ENCODE measurements at places on chromosomes 6 and 20.

DNA sequence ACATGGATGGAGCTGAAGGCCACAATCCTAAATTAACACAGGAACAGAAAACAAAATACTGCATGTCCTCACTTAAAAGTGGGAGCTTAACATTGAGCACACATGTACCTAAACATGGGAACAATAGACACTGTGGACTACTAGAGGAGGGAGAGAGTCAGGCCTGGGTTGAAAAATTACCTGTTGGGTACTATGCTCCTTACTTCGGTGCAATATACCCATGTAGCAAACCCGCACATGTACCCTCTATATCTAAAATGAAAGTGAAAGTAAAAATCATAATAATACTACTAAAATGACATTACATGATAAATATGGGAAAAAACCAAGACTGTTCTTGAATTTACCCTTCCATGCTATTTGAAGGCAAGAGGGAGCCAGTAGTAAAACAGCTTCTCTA, 1273.8 kb upstream of the ADGRB3 start:
- DNase-seq = peak; percentile 17

GRCh38 chr6:125742024-125742423, 7.4 kb upstream of the HEY2 start:
- DNase-seq = no peak

DNA sequence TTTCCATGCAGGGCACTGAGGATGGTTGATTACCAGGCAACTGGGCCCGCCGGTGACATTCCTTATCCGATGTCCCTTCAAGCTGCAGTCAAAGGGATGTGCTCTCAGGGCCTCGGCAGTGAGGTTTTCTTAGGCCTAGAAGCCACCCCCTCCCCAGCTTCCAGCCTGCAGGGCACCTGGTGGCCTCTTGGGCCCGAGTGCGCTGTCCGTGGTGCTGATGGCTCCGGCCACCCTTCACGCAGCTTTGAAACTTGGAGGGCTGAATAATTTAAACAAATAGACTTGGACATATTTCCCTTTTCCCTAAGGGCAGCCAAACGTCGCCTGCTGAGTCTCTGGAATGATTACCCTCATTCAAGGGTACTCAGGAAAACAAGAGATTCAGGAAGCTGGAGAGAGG, 8.9 kb upstream of the MLN start:
- DNase-seq = no peak

DNA sequence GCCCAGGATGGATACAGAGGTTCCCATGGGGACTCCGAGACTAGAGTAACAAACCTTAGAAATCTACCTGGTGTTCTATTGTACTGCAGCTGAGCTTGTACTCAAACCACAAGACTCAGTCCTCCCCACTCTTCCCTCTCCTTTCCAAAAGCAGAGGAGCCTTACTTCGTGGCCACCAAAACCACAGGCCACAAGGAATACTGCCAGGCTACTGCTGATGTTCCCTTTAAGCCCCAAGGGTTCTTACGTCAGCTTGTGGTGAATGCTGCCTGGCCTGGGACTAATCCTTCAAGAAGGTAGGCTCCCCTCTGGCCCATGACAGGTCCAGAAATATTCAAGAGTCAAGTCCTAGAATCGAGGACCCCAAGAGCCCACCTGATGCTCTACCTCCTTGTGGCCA, 10.5 kb upstream of the DEFB128 start:
- no peak for DNase-seq

GRCh38 chr6:46129629-46130511, at the start of gene ENPP4:
Gene ENPP4 (plus strand): TSS chr6:46129989. CDS start chr6:46139584, 9,595 bp downstream.
- DNase-seq = peak; percentile 92

- DNase-seq = no peak
Measured at GRCh38 chr6:37171201-37171969, 1.4 kb downstream of the PIM1 start.

- no peak for DNase-seq
Measured at GRCh38 chr6:55379471-55379870, 52.2 kb downstream of the GFRAL start.

DNA sequence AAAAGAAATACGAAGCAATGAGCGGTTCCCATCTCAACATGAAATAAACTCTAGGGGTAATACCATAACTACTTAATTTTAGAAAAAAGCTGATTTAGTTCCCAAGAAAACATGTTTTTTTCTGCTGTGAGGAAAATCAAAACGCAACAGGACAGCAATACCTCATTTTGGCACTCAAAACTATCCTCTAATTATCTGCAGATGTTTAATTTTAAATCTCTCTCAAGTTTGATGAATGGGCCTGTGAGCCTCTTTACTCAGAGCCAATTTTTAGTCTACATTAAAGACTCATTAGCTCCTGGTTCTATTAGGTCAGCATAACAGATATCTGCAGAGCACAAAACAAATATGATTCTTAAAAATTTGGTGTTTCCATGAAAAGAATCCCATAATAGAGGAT, 28.1 kb downstream of the RNF24 start:
- no peak for DNase-seq

DNA sequence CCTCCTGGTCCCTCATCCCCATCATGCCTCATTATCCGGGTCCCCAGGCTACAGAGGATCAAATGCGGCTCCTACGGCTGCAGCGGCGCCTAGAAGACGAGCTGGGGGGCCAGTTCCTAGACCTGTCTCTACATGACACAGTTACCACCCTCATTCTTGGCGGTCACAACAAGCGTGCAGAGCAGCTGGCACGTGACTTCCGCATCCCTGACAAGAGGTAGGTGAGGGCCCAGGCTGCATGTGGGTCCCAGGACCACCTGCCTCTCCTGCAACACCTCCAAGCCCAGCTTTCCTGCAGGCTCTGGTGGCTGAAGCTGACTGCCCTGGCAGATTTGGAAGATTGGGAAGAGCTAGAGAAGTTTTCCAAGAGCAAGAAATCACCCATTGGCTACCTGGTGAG, 8.2 kb upstream of the PTPRA start:
- DNase-seq = no peak

- no peak for DNase-seq
Measured at GRCh38 chr6:122423734-122424133, 24.3 kb downstream of the HSF2 start.

DNA sequence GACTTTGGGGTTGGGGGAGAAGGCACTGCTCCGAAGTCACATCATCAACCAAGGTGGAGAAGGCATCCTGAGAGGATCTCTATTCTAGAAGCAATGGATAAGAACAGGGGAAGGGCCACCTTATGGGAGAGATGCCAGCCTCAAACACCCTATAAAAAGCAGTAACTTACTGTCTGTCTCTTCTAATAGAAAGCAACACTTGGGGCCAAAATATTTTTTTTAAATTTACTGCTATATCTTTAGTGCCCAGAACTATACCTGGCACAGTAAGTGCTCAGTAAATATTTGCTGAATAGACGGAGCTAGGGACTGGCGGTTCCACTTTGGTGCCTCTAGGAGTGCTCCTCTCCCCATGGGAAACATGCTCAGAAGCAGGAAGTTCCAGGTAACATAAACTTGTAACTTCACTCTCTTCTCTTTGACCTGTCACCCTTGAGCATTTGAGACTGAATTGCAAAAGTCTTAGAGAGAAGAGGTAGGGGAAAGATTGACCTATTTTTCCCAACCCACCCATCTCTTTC, 807 bp upstream of the OTOR start:
- DNase-seq = no peak

DNA sequence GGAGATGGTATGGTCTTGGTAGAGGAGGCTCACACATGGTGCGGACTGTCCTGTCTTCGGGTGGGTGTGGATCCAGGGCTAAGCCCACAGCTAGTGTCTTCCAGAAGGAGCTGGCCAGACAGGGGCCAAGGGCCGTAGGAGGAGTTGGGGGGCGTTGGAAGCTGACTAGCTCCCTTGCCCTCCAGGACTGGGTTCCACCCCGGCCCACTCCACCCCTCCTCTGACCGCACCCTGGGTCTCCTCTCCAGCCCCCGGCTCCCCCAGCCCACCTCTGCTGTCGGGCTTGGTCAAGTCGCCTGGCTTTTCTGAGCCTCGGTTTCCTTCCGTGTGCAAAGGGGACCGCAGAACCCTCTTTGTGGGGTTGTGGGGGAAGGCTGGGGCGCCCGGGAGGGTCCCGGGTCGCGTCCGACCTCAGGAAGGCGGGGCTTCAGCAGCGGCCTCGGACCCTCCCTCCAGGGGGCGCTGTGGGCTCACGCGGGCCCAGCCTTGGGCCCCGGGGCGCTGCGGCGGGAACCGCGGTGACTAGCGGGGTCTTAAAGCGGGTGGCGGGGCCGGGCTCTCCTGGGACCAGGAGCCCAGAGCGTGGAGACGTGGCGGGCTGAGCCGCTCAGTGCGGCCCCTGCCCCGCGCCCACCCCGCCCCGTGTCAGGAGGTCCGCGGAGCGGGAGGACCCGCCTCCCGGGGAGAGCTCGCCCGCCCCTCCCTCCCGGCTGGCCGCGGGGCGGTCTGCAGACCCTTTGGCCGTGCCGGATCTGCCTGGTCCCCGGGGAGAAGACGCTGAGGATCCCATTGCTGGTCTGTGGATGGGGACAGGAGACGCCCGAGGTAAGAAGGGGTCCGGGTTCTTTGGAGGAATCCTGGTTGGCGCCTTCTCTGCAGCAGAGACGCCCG, 5.4 kb downstream of the NPBWR2 start:
- DNase-seq = no peak

GRCh38 chr6:27333642-27334040, 21.6 kb upstream of the POM121L2 start:
- no peak for DNase-seq

GRCh38 chr6:116280161-116280932, 617 bp upstream of the TSPYL1 start:
- DNase-seq = no peak

- DNase-seq = no peak
Measured at GRCh38 chr20:16662467-16662866, 67.4 kb upstream of the SNRPB2 start.

GRCh38 chr6:137489046-137490005, 4.9 kb downstream of the OLIG3 start:
- DNase-seq = no peak

- DNase-seq = no peak
Measured at GRCh38 chr6:156887623-156888269, 110.6 kb downstream of the ARID1B start.

DNA sequence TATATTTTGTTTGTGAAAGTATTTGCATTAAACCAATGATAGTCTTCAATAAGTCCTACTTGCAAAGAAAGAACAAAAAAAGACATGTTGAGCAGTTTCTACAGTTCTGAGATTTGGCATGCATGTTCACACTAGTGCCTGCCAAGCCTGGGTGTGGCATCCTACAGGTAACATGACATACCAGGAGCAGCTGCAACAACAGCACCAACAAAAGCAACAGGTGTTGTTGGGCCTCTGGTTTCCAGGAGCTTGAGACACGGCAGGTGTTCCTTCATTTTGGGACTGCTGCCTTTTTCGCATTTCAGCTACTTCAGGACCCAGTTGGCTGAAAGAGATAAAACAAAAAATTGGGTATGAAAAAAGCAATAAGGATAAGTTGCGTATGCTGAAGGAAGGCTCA, 41.2 kb upstream of the MTRF1L start:
- no peak for DNase-seq

GRCh38 chr6:27100921-27101320, 146.6 kb upstream of the PRSS16 start:
- no peak for DNase-seq

GRCh38 chr6:159984268-159984786, 15.4 kb downstream of the IGF2R start:
- DNase-seq = peak; percentile 85

Measured in Panc1 (cell line).